ENCODE measurements at places on chromosomes 3 and 15.

DNA sequence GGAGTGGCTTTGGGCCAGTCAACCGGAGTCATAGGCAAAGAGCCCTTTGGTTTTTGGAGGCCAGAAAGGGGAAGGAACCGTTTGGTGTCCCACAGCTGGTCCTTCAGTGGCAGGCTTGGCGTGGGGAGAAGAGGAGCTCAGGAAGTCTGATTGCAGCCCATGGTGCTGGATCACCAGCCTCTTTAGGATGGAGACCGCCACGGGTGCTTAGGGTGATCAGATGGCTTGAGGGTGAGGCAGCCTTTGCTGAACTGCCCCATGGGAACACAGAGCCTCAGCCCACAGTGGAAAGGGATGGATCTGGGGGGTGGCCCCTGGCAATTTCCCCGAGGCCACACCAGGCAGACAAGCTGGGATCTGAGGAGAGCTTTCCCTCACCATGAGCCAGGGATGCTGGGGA lies 38.6 kb upstream of the TOPBP1 start:
- DNase-seq = no peak

GRCh38 chr3:38583688-38584087 lies 65.8 kb downstream of the SCN5A start:
- no peak for DNase-seq

GRCh38 chr3:72574144-72574543 lies 274.1 kb downstream of the SHQ1 start:
- no peak for DNase-seq

- DNase-seq = no peak
These were observed 179.8 kb downstream of the MEX3B start for GRCh38 chr15:81865850-81866537.

- DNase-seq = no peak
These were observed 180.6 kb downstream of the PTPRG start for GRCh38 chr3:61742006-61742405.

GRCh38 chr15:66254089-66254950 lies 770 bp upstream of the MEGF11 start:
- DNase-seq = no peak

GRCh38 chr15:93250950-93251349 lies 161.9 kb upstream of the RGMA start:
- no peak for DNase-seq

- no peak for DNase-seq
These were observed 1.7 kb downstream of the ATG7 start for GRCh38 chr3:11273891-11274291.

DNA sequence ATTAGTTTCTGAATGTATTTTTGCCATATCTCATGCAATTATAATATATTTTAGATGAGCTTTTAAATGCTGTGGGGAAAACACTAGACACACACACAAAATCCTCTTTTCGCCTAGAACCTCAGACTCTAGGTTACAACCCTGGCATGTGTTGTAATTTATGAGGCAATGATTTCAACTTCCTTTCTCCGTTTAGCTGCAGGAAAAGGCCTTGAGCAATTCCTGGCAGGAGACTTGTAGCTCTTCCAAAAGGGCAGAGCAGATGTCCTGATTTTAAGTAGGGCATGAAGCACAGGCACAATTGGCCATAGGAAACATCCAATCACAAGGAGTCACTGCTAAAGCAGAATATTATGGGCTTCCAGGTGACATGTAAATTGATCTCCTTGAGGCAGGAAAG lies 82.0 kb downstream of the GPR156 start:
- DNase-seq = no peak

GRCh38 chr3:72134989-72135451 lies 350.1 kb upstream of the PROK2 start:
- no peak for DNase-seq

GRCh38 chr15:100021653-100022052 lies 288.4 kb upstream of the LYSMD4 start:
- DNase-seq = no peak

GRCh38 chr3:133697960-133698359 lies 36.2 kb upstream of the TOPBP1 start:
- DNase-seq = no peak

DNA sequence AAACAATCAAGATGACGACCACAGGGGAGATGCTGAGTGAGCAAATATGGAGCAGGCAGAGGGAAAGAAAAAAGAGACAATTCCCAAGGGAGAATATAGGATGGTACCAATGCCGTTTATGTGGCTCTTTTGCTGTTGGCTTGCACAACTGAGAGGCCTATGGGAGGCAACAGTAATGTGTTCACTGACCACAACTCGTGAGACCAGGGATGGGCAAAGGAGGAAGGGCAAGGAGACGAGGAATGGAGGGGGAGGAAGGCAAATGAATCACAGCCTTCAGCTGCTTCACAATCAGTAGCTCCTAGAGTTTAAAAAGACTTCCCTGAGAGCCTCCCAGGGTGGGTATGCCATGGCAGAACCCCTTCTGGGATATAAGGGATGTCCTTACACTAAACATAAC lies 131.5 kb downstream of the SLC9A9 start:
- DNase-seq = no peak

DNA sequence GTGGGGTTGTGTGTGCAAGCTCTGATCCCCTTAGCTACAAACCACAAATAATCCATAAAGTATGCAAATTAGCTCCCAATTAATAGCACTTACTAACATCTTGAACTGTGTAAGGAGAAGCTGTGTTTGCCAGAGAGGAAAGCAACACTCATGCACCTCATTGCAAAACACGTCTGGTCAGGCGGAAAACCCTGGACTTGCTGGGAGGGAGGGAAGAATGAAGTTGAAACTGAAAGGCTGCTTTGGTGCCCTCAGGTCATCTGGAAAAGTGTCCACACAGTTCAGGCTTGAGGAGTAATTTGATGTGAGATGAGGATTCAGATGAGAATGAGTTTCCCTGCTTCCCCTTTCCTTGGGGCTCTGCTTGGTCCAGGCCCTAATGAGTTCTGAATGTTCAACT lies 185.5 kb upstream of the ANKRD28 start:
- no peak for DNase-seq

- no peak for DNase-seq
These were observed 555.1 kb upstream of the NAALADL2 start for GRCh38 chr3:174303907-174304560.

DNA sequence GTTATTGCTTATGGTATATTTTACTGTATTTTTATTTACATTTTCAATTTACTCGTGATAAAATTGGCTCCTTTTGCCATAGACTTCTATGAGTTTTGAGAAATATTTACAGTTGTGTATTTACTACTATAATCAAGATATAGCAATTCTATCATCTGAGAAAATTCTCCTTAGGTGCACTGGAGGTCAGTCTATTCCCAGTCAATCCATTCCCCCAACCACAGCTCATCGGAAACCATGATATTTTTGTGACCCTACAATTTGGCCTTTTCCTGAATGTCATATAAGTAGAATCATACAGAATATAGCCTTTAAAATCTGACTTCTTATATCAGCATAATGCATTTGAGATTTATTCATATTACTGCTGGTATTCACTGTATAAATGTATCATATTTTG lies 114.7 kb upstream of the LRTM1 start:
- no peak for DNase-seq

- no peak for DNase-seq
These were observed 27.5 kb downstream of the CSPG4 start for GRCh38 chr15:75685195-75685594.

DNA sequence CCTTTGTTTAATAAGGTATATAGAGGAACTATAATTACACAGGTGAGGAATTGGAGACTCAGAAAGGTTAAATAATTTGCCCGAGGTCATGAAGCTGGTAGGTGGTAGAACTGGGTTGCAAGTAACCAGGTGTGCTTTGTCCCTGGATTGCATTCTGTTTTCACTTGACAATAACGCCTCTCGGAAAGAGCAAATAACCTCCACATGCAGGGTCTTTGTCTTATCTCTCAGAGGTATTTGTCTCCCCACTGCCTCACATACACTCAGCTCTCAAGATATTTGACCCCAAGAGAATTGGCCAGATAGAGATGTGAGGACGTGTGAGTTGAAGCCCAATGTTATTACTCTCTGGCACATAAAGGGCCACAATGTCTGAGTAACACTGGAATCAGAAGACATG lies 320.9 kb upstream of the ONECUT1 start:
- DNase-seq = no peak

DNA sequence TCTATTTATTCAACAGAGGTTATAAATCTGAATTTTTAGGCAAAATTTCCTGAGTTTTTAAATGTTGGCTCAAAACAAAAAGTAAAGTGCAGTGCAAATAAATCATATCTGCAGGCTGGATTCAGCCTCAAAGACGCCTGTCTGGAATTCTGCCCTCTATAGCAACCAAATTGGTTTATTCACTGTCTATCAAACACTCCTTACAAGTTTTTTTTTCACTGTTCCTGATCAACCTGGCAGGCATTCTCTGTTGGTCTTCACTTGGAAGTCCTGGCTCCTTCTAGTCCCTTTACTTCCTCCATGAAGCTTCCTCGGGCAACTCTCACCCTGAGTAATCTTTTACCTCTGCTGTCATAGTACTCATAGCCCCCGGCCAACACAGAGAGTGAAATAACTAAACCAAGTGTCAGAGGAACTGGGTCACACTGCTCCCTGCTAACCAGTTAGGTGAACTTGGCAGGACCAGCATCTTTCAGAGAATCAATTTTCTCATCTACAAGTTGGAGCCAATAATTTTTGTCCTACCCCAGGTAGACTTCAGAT lies 36.8 kb upstream of the TIPARP start:
- DNase-seq = no peak

- DNase-seq = no peak
These were observed 1.3 kb downstream of the ADAMTS7 start for GRCh38 chr15:78810003-78810361.

- DNase-seq = no peak
These were observed 107.0 kb downstream of the IGF2BP2 start for GRCh38 chr3:185717627-185718402.

DNA sequence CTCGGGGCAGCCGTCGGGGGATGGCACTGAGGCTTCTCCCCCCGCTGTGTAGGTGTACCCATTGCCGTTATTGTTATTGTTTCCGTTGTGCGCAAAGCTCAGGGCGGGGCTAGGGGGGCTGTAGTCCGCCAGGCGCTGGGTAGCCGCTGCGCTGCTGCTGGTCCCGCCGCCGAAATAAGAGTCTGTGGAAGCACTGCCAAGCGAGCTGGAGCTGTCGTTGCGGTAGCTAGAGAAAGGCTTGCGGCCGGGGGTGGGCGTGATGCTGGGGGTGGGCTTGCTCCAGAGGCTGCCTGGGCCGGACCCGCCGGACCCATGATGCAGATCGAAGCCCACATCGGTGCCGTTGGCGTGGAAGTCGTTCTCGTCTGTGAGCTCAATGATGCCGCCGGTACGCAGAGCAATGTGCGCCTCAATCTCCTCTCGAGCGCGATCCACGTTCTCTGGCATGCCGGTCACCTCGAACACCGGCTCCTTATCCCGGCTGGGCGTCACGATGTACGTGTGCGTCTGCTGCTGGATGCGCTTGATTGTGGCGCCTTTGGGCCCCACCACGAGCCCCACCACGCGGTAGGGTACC lies 1.9 kb downstream of the MEX3B start:
- no peak for DNase-seq

DNA sequence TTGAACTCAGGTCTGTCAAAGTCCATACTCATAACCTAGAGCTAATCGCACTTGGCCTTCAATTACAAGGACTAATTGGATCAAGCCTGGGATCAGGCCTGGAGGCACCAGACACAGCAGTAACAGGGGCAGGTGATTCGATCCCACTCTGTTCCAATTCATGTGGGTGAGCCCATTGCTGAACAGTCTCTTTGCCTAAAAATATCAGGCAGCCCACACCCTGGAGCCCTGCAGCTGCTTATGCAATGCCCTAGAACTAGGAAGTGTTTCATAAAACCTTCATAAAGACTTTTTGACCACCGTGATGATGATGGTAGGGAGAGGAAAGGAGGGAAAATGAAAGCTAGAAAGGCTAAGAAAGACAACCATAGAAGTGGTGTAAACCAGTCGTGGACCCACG lies 47.8 kb upstream of the NEO1 start:
- DNase-seq = no peak

- DNase-seq = no peak
These were observed 20.5 kb downstream of the MYO1E start for GRCh38 chr15:59352189-59352588.

DNA sequence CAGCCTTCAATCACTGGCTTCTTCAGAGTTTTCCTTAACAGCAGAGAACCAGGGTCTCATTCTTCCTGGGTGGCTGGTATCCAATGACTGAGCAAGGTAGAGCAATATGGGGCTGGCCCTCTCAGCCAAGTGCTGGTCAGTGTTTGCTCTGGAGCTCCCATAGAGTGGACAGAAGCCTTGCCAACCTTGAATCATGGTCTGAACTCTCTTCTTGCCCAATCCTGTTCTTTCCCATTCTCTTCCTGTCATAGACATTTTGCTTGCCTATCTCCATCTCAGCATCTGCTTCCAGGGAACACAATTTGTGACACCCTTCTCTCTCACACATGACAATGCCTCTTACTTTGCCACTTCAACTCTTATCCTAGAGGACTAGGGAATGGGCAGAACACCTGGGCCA lies 245.6 kb upstream of the PEX5L start:
- DNase-seq = no peak

DNA sequence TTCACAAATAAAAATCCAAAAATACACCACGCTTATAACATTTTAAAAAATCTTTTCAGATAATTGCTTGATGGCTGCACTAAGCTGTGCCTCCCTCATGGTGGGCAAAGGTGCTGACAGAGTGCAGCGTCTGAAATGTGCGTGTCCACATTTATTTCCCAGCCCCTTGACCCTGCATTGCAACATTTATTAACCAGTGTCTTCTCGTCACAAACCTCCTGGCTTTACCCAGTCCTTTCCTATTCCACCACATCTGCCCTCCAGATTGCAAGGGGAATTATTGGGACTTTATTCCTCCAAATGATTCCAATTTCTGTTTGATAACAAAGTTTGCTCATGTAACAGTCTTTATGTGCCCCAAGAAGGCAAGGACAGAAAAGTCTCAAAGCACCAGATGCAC lies 5.5 kb downstream of the RASGRP1 start:
- DNase-seq = no peak

GRCh38 chr3:115520651-115521245 lies 102.6 kb upstream of the GAP43 start:
- no peak for DNase-seq

DNA sequence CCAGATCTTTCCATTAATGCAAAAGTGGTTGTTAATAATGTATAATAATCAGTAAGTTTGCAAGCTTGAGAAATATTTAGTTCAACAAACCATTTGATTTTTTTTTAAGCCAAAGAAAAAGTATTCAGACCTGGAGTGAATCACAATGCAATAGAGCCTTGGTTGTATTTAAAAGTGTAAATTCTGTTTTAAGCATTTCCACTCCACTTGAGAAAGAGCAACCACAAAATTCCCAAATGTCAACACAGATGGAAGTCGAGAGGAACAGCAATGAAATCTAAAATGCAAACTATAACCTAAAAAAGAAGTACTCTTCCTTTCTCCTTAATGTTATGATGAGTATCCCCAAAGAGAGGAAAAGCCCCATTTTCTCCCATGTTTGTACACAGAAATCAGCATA lies 20.2 kb downstream of the GBE1 start:
- no peak for DNase-seq

GRCh38 chr15:100235030-100235617 lies 106.7 kb downstream of the ADAMTS17 start:
- no peak for DNase-seq

GRCh38 chr3:141401095-141401494 lies 32.8 kb downstream of the ZBTB38 start:
- DNase-seq = no peak

- DNase-seq = no peak
These were observed 885 bp downstream of the EFCC1 start for GRCh38 chr3:129001806-129002572.
